T-helper 2 cell treated with Interferon-gamma antibody and Interleukin-4, amounts not matched to agents 5 μg/mL and 100 μg/mL, for 36 hours (primary cell): ENCODE measurements at places on chromosomes 13 and 19.

- no peak for DNase-seq
Measured at GRCh38 chr13:39302820-39303219, 264.6 kb downstream of the NHLRC3 start.

GRCh38 chr19:58544591-58545285 lies 874 bp downstream of the TRIM28 start:
- DNase-seq: no peak

DNA sequence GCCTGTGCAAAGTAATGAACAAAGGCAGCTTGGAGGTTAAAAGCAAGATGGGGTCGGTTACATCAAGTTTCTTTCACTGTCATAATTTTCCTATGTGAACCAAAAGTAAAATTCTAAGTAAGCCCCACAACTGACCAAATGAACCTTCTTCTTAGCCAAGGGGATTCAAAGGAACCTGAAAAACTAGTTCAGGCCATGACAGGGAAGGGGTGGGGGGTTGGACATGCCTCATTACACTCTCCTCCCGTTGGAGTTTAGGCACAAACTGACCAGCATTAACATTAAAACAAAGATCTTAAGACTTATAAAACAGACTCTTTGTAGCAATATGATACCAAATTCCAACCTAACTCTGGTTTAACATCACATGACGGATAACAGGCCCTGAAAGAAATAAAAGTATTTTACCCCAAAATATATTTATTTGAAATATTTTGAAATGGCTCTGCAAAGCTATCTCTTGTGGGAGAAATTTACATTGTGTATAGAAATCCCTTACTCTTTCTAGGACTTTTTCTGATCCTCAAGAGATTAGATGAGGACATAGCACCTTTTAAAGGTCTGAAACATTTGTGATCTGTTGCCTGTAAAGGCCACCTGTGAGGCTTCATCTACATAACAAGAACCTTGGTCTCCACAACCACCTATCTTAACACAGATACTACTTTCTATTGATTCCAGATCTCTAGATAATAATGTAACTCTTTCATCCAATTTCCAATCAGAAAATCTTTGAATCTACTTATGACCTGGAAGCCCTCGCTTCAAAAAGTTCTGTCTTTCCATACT lies 1829.0 kb upstream of the MIR17HG start:
- DNase-seq: no peak

- DNase-seq: no peak
Measured at GRCh38 chr19:18660939-18661670, 22.4 kb upstream of the CRTC1 start.

GRCh38 chr13:109750221-109750775 lies 36.1 kb downstream of the IRS2 start:
- no peak for DNase-seq

DNA sequence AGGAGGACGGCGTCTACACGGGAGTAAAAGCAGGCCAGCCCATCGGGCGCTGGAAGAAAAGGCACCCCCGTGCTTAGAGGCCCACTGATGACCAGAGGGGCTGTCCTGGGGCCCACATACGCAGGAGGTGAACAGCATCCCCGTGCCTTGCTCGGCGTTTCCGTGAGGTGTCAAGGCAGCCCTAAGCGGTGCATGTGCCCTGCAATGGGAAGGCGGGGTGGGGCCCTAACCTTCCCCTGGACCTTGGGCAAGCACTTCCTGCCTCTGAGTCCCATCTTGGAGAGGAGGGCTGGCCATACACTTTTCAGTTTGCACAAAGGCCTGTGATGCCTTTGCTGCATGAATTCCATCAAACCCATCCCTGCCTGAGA lies 47.8 kb upstream of the ATP11A start:
- no peak for DNase-seq

- no peak for DNase-seq
Measured at GRCh38 chr13:85367887-85368286, 431.3 kb downstream of the SLITRK6 start.

- DNase-seq: no peak
Measured at GRCh38 chr13:89550938-89551337, 1796.5 kb upstream of the MIR17HG start.

GRCh38 chr13:76379341-76380105 lies 506.7 kb downstream of the KCTD12 start:
- DNase-seq: no peak

- DNase-seq: no peak
Measured at GRCh38 chr13:63024458-63024857, 1608.8 kb upstream of the PCDH20 start.

DNA sequence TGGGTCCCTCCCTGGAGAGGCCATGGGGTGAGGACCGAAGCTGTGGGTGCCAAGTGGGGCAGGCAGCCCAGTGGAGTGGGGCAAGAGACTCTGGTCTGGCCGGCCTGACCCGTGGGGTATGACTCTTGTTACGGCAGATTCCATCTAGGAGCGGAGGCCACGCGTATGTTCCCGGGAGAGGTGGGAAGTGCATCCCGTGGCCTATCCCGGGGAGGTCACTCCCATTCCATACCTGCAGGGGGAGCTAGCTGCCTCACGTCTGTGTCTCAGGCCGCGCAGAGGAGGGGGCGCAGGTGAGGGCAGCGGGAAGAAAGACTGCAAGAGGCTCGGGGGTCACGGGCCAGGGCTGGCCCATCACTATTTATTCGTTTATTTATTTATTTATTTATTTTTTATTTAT lies 4.9 kb downstream of the CSNK1G2 start:
- DNase-seq: no peak

DNA sequence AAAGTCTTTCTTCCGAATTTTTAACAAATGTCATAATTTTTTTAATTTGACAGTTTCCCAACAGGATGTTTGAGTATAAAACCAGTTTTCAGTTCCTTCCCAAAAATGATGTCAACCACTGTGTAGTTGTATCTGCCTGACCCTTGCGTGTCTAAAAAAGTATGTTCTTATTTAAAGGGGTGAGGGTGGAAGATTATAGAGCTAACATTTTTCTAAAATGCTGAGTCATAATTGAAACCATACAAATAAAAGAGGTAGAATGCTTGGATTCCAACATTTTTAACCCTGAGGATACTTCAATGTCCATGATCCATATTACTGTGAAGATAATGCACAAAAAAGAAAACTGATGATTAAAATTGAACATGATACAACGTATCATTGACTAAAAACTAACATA lies 1388.8 kb downstream of the UQCRFS1 start:
- DNase-seq: no peak

- DNase-seq: no peak
Measured at GRCh38 chr13:27170221-27170515, 1.4 kb downstream of the USP12 start.

DNA sequence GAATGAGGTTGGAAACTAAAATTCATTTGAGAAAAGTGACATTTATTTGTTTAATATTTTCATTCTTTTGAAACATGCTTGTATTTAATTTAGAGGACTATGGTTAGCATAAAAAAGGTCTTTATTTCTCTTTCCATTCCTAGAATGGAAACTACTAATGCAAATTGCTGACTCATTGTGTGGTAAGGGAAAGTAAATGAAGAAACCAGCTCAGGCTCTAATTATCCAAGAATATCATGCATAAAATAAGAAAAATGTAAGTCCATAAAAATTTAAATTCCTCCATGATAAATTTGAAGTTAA lies 777.0 kb upstream of the SLITRK1 start:
- DNase-seq: no peak
